ENCODE measurements at places on chromosomes 16 and 17.
A peak's percentile ranks its signal among the peaks of the same experiment; 100 is the strongest.

GRCh38 chr17:62965174-62965685, 805 bp upstream of the TANC2 start:
- peak; percentile 34 for DNase-seq

DNA sequence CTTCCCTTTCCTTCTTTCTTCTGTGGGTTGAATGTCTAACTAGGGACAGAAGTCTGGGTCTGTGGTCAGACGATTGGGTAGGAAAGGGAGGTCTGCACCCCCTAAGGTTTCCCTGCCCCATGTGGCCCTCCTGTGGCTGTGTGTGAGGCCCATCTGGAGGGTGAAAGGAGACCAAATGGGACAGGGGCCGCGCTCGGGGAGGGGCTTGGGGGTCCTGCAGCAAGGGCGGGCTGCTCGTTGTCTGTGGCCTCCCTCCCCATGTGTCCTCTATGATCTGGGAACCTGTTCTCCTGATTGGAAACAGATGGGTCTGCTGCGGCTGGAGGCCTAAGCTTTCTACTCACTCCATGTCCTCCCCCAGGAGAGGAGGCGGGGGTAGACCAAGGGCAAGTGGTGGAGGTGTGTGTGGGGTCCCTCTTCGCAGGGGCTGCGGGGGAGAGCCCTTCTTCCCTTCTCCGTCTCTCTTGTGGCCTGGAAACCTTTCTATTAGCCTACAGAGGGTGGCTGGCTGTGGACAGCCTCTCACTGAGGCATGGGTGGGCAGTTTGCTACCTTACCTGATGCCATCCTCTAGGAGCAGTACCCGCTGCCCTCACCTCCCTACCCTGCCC, 18.6 kb downstream of the IGFBP4 start:
- DNase-seq = no peak

DNA sequence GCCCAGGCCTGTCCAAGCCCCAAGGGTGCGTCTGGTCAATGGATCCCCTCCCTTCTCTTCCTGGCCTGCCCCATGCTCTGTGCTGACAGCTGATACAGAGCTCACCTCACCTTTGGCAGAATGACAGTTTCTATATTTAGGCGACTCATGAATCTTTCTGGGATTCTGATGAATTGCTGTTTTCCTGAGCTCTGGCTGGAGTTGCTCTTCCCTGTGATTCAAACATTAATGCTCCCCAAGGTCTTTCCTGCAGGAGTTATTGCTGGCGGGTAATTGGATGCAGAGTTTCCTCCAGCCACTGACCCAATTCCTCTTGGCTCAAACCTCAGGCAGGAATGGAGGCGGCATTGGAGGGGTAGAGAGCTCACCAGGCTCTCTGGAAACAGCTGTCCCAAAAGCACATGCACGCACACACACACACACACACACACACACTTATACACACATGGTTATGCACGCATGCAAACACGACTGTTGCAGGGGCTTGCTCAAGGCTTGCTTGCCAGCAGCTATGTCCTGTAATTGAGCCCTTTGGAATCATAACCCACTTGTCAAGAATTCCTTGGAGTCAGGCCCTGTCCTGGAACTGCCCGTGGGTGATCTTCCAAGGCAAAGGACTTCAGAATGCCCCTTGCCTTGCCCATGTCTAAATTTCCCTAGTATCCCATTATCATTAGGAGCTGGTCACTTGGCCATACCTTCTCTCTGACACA, 128.8 kb downstream of the ASIC2 start:
- DNase-seq = no peak

GRCh38 chr16:62177351-62178203, 141.3 kb upstream of the CDH8 start:
- no peak for DNase-seq

GRCh38 chr17:81672504-81672903, 6.0 kb downstream of the CCDC137 start:
- DNase-seq = no peak

DNA sequence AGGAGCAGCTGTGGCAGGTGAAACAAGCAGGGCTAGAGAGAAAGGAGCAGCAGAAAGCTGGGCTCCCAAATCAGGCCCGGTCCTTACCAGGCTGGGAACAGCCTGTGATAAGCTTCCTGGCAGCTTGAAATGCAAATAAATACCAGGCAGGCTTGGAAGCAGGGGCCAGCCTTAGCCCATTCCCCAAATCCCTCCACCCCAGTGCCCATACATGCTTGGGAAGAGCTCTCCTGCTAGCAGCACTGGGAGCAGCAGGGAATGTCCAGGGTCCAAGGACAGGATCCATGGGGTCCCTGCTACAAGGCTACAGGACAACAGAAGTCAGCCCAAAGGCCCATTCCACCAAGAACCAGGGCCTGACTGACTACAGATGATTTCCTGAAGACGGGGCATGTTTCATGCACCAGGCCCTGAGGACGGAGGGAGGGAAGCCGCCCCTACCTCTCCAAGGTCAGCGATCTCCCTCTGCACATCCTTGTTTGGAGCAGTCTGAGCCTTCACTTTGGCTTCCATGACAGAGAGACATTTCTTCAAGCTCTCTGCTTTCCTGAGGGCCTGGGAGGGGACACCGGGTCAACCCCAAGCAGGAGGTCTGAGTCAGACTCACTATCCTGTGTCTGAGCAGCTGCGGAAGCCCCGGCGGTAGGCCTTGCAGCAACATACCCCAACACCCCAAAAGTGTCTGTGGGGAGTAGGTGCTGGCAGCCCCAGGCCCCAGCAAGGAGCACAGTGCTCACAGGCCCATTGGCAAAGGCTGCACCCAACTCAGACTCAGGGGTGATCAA, 2.6 kb upstream of the EXOSC6 start:
- DNase-seq = no peak

GRCh38 chr16:2614761-2615191, 67.5 kb upstream of the KCTD5 start:
- DNase-seq = no peak

- no peak for DNase-seq
These were observed 500.1 kb downstream of the MAF start for GRCh38 chr16:79100447-79100846.

- DNase-seq = no peak
These were observed 11.9 kb downstream of the CEP20 start for GRCh38 chr16:15876503-15876902.

DNA sequence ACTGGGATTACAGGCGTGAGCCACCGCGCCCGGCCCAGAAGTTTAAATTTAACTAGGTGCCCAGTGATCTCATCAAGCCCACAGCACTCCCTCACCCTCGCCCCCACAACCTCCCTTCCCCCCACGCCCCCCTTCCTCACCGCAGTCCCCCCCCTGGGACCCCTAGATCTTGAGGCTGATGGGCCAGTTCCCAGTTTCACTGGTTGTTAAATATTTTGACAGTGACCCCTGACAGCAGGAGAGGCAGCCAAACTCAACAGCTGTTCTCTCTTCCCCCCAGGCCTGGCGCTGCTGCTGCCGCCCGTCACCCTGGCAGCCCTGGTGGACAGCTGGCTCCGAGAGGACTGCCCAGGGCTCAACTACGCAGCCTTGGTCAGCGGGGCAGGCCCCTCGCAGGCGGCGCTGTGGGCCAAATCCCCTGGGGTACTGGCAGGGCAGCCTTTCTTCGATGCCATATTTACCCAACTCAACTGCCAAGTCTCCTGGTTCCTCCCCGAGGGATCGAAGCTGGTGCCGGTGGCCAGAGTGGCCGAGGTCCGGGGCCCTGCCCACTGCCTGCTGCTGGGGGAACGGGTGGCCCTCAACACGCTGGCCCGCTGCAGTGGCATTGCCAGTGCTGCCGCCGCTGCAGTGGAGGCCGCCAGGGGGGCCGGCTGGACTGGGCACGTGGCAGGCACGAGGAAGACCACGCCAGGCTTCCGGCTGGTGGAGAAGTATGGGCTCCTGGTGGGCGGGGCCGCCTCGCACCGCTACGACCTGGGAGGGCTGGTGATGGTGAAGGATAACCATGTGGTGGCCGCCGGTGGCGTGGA, 15.6 kb downstream of the QPRT start:
- no peak for DNase-seq

GRCh38 chr16:85869785-85870558, 29.0 kb upstream of the IRF8 start:
- no peak for DNase-seq

DNA sequence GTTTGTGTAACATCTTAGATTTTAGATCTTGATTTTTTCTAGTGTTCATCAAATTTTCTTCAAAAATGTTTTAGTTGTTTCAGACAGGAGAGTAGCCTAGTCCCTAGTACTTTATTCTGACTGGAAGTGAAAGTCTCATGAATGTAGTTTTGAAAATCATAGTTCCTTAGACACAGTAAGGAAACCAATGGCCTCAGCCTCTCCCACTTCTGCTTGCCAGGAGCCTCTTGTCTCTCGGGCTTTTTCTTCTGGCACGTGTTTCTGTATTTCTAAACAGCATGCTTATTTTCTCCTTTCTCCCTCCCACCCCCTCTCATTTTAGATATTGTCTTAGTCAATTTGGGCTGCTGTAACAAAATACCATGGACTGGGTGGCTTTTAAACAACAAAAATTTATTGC, 9.8 kb downstream of the SLFN5 start:
- no peak for DNase-seq

GRCh38 chr16:77014441-77014840, 176.5 kb upstream of the MON1B start:
- DNase-seq = no peak

GRCh38 chr16:62105244-62105643, 69.0 kb upstream of the CDH8 start:
- no peak for DNase-seq

DNA sequence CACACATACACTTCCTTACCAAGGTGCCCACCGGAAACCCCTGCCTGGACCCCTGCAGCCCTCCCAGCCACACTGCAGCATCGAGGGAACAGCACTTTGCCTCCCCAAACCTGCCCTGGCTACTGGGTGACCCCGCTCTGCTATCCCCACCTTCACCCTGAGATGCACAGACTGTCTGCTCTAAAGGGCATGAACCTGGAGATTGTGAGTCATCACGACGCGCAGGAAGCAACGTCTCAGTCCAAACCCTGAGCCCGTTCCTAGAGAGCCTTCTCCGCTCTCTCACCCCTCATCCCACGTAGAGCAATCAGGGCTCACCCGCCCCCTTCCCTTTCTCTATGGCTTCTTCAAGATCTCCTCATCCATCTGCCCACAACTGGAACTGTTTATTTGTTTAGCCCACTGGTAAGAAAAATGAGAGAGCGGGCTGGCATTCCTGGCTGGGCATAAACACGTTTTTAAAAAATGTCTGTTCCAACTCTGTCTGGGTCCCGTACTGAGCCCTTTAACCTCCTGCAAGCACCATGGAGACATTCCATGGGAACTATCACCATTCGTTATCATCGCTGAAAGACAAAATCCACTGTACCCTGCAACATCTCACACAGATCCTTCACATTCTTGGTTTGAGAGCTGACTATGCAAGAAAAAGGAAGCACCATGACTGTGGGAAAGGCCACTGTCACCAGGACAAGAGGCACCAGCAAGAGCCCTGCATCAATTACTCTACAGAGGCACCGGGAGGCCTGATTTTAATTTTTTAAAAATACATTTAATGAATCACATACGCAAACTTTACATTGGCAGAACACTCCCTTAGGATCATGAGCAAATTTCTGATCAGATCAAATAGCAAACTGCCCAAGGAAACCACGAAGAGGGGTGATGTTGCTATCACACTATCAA, 28.2 kb downstream of the ZFHX3 start:
- no peak for DNase-seq

All from activated CD8-positive, alpha-beta memory T cell treated with anti-CD3 and anti-CD28 coated beads for 1 hour (primary cell).